ENCODE measurements at places on chromosomes 5 and 9. TPM values are rescaled to one million over a fixed set of nuclear protein-coding genes. Genes with fewer than 3 reads are reported as not detected.

The SPATA31A6 gene
- not detected for total RNA-seq

The ZBTB43 gene
- 14.2 TPM for total RNA-seq

The SLC6A18 gene
- total RNA-seq: not detected

The CTNND2 gene
- total RNA-seq: 36.5 TPM

The DMRTA1 gene
- total RNA-seq: 0.99 TPM

The SEPTIN8 gene
- 83.2 TPM for total RNA-seq

The CHSY3 gene
- 11.9 TPM for total RNA-seq

The SHLD3 gene
- total RNA-seq: 4.8 TPM
